A549 treated with RU486 at 1 μM for 4 hours (cell line): ENCODE measurements at places on chromosomes 2 and 18. TPM values are rescaled to one million over a fixed set of nuclear protein-coding genes. Genes with fewer than 3 reads are reported as not detected.

The NAT8 gene
- not detected in 5 replicates for total RNA-seq

The WDR75 gene
- 23.9 to 57.1 TPM (median 43.5 TPM) in 5 replicates for total RNA-seq

The RFX8 gene
- total RNA-seq, result not detected in 5 replicates

The CNDP1 gene
- total RNA-seq, result not detected in 5 replicates

The CRIM1 gene
- total RNA-seq, result 104 to 157 TPM (median 143 TPM) in 5 replicates

The MYL12B gene
- total RNA-seq, result 329 to 432 TPM (median 399 TPM) in 5 replicates

The SLC19A3 gene
- 2.3 to 3.2 TPM (median 3.1 TPM) in 5 replicates for total RNA-seq
